ENCODE measurements at places on chromosomes 16 and 17. TPM values are rescaled to one million over a fixed set of nuclear protein-coding genes. Genes with fewer than 3 reads are reported as not detected.

The CTRB2 gene
- not detected for total RNA-seq

DNA sequence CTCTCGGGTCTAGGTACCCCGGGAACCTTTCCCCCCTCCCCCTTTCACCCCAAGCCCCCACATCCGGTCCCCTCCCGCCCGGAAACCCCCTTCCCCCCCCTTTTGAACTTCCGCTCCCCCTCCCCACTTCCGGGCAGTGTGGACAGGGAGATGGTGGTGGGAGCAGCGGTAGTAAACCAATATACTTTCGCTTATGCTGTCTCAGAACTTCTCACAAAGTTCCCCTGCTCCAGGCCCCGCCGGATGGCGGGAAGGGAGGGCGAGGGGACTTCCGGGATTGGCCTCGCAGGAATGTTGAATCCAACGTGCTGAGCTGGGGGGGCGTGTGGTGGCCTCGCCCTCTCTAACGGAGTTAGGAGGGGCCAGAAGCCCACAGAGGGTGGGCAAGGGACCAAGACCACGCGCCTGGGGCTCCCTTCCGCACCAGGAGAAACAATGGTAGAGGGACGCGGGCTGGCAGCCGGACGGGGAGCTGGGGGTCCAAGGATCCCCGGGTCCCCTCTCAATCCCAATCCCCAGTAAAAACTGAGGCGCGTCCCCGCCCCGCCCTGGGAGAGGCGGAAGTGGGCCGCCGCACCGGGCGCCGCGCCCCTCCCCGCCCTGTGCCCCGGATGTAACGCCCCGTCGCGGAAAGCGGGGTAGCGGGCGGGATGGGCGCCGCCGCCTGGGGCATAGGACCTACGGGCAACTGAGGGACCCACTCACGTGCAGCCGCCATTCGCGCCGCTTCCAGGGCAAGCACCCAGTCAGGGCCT is 742 bp downstream of the PFN1 start:
- DNase-seq, result peak; percentile 71

- no peak for DNase-seq
Measured at GRCh38 chr16:28106467-28107215, 43.1 kb upstream of the GSG1L start.

- no peak for DNase-seq
Measured at GRCh38 chr17:2312736-2313135, 9.0 kb downstream of the SRR start.
